ENCODE measurements at places on chromosomes 2 and 18.

DNA sequence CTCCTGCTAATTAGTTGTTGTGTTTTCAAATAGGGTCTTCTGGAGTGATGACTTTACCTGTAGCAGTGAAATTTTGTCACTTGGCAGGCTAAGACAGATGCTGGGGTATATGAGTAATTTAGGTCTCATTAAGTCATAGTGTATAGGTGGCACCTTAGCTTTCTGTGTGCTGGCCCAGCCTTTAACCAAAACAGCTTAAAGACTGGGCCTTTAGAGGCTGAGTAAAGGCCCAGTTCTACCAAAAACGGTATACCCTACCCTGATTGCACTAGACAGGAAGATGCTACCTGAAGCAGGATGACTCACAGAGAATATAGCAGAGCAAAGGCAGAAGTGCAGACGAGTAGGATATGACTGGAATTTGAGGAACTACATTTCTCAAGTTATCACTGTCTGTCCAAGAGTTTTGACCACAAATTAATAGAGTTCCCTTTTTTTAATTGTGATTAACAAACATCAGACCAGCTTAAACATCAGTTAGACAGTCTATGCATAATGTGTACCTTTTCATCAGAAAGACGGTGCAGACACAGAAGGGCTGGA lies 337.9 kb upstream of the SALL3 start:
- DNase-seq = no peak

GRCh38 chr2:133774654-133775015 lies 206.4 kb upstream of the NCKAP5 start:
- no peak for DNase-seq

DNA sequence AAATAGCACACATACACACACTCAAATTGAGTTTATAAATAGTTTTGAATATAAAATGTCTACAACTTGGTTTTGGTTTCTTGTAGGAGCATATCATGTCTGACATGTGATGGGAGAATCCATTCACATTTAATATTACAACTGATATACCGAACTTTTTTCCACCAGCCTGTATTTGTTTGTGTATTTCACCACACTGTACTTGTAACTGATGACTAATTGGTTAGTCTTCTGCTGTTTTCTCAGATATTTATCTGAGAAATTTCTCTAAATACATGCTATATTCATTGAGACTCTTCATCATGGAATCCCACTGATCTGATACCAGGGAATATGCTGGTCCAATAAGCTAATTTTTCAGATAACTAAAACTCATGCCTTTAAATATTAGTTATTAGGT lies 56.3 kb upstream of the UBXN4 start:
- DNase-seq = peak; percentile 63

DNA sequence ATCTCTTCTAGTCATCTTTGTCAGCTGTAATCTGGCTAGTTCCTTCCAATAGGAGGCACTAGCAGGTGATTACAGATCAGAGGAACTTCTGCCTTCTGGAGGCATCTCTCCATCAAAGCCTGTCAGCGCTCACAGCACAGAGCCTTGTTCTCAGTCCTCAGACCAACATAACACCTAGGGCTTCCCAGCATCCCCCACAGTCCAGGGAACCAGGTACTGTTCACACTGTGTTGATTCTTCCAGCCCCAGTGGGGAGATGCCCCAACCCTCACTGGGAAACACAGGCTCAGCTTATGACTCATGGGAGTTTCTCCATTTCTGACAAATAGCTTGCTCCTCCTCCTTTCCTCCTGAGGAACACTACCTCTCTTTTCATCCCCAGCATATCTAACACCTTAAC lies 601.7 kb downstream of the CBLN2 start:
- no peak for DNase-seq

- DNase-seq = no peak
Measured at GRCh38 chr2:136308611-136309010, 190.7 kb upstream of the CXCR4 start.

DNA sequence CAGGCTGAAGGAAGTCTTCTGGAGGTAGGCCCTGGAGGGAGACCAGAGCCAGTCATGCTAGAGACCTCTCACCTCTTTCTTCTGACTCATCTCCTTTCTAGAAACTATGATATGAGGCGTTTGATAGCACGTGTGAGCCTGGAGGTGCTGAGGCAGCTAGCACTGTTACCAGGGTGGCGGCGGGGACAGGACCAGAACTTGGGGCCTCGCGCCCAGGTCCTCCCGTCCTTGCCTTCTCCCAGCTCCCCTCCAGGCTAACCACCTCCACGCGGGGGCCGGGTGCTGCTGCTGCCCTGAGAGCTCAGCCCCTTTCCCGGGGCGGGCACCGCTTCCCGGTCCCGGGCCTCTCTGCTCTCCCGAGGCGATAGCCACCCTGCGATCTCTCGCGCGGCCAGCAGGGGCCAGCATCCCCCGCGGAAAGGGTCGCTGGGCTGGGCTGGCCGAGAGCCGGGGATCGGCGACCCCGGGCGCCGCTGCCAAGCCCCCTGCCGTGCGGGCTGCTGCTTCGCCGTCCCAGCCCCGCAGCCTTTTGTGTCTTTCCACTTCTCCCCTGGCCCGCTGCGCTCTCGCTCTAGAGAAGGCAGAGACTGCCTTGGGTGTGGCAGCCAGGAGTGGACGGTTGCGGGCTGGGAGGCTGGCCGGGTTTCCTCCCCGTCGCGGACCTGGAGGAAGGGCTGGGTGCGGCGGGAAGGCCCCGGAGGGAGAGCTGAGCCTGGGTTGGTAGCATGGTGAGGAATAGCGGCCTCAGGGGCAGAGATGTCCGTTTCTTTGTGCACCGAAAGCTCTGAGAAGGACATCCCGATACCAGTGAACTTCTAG lies 49.1 kb downstream of the TMEM17 start:
- peak; percentile 62 for DNase-seq

GRCh38 chr2:74834792-74835755 lies 1.1 kb downstream of the HK2 start:
- peak; percentile 31 for DNase-seq

- DNase-seq = peak; percentile 8
Measured at GRCh38 chr2:68715353-68716041, 19.1 kb upstream of the ARHGAP25 start.

DNA sequence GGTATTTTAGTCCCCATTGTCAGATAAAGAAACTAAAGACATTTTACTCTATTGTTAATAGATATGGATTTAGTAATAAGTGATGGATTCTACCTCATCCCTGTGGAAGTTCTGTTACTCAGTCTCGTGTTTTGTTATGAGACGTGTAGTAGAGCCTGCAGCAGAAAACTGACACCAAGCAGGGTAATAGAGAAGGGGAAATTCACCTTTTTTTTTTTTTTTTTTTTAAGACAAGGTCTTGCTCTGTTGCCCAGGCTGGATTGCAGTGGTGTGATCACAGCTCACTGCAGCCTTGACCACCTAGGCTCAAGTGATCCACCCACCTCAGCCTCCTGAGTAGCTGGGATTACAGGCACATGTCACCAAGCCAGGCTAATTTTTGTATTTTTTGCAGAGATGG lies 164.5 kb downstream of the CERS6 start:
- DNase-seq = no peak

GRCh38 chr2:27496357-27497287 lies at the start of gene GCKR:
GCKR (plus strand) TSS chr2:27496839; CDS start chr2:27496905, 66 bp downstream.
- peak; percentile 24 for DNase-seq

DNA sequence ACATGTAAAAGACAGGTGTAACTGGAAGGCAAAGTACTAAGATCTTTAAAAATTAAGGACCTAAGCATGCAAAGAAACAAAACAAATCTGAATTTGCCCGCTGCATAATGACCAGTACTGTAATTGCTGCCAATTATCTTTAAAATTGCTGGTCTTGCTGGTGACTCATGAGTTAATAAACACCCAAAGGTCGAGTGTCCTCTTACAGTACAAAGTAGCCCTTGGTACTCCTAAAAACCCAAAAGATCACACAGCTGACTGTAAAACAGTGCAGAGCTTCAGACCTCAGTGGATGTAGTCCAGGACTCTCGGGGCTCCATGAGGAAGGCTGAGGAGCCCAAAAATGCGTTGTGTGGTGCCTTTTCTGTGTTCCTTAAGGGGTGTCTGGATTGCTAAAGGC lies 308.7 kb downstream of the CNTNAP5 start:
- DNase-seq = no peak

DNA sequence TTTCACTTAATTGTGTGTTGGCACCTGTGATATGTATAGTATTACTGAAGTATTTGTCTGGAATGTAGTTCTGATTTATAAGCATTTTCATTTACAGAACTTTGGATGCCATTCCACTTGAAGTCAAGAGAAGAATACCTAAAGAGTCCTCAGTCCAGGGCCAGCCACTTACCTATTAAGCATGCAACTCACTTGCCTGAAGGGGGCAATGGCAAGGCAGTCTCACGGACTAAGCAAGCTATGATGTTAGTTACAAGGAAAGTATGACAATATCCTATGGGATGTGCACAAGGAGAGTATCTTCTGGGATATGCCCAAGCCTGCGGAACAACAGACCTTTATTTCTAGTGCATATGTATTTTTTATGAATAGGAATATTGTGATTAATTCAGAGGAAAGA lies 369.4 kb upstream of the GCFC2 start:
- no peak for DNase-seq

DNA sequence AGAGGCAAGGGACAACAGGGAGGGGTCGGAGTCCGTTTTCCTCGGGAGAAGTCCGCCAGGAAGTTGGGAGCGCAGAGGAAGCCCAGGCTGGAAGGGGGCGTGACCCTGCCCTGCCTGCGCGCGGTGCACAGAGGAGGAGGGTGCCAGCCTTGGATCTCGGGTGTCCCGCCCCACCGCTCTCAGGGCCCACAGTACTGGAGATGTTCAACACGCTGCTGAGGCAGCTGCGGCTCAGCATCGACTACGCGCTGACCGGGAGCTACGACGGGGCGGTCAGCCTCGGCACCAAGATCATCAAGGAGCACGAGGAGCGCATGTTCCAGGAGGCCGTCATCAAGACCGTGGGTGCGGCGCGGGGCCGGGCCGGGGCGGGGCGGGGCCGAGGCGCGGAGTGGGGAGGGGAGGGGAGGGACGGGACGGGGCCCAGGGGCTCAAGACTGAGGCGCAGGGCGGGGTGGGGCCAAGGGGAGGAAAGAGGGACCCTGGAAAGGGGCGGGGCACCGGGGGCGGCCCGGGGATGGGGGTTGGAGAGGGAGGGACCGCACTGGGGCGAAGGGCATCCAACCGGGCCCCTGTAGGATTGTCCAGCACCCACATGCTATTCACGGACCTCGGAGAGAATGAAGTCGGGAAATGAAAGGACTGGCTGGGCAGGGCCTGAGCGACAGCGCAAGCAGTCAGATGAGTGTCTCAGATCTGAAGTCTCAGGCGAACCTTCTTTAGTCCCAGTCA lies 36.6 kb downstream of the POMC start:
- DNase-seq = no peak

DNA sequence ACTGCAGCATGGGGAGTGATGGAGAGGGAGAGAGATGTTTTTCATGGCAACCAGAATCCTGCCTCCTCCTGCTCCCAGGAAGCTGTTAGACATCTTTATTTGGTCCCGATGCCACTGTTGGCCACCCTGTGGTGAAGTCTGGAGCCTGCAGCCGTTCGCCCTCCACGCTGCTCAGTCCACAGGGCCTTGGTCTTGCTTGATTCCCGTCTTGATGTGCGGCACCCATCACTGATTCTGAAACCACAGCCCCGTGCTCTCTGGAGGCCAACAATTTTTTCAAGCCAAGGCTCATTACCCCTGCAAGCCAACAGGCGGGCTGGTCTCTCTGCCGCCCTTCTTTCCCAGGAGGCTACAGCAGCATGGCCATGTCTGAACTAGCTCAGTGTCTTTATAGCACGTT lies 24.5 kb downstream of the SIGLEC15 start:
- no peak for DNase-seq

DNA sequence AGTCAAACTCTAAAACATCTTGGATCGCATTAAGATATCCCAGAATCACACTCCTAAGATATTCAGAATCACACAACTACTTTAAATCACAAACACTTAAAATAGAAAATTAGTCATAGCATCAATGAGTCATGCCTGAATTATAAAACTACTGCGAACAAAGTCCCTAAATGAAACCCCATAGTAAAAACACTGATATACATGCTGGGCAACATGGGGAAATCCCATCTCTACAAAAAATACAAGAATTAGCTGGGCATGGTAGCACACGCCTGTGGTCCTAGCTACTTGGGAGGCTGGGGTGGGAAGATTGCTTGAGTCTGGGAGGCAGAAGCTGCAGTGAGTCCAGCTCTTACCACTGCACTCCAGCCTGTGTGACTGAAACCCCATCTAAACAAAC lies 101.7 kb downstream of the COBLL1 start:
- peak; percentile 29 for DNase-seq

GRCh38 chr2:26685989-26686839 lies 6.3 kb upstream of the KCNK3 start:
- DNase-seq = no peak

GRCh38 chr2:26493566-26493965 lies 15.6 kb upstream of the OTOF start:
- no peak for DNase-seq

DNA sequence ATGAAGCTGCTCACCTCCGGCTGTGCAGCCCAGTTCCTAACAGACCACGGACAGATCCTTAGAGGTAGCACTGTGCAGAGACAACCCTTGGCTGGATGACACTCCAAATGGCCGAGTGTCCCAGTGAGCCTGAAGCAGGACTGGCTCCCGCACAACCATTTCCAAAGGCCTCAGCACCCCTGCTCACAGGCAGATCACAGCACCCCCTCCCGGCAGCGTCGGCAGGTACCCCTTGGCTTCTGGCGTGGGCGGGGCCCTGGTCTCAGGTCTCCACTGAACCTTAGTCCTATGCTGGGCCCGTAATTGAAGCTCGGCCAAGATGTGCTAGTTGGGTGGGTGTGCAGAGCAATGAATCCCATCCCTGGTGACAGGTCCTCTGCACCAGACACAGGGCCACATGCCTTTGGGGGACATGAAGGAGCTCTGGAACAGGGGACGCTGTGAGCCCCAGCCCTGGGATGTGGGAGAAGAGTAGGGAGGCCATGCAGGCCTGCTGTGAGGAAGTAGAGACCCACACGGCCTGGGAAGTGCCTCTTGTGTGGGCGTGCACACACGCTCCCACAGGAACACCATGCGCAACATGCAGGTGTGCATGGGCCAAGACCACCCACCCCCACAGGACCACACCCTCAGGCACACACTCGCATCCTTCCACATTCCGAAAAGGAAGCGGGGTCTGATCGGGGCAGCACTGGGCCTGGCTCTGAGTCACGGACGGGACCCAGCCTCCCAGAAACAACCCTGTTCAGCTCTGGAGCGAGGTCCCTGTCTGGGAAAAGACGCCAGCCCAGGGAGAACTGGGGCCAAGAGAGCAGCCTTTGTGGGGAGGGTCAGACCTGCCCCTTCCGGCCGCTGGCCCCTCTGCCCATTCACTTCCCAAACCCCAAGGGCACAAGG lies 2.8 kb downstream of the DUSP2 start:
- no peak for DNase-seq

- no peak for DNase-seq
Measured at GRCh38 chr18:5244941-5245340, 47.9 kb upstream of the AKAIN1 start.

DNA sequence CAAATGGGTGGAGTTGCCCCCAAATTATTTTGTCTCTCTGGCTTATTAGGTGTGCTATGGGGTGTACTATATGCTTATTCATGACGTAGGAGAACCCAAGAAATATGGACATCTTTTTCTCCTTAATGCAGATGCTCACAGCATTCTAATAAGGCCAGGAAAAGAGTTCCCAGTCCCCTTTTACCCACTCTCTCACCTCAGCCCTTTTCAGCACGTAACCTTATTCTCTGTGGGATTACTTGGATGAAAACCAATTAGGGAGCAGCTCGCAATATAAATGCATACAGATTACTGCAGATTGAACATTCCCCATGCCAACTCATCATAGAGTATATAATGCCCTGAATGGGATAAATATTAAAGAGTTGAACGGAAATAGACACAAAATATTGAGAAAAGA lies 891.2 kb upstream of the POU3F3 start:
- no peak for DNase-seq

- DNase-seq = no peak
Measured at GRCh38 chr2:75381032-75381431, 179.7 kb downstream of the EVA1A start.
